Activated T-cell treated with anti-CD3 and anti-CD28 coated beads for 1 hour (primary cell): ENCODE measurements at places on chromosomes 11 and 22.

- no peak for DNase-seq
Measured at GRCh38 chr11:94790661-94791180, 22.6 kb downstream of the AMOTL1 start.

DNA sequence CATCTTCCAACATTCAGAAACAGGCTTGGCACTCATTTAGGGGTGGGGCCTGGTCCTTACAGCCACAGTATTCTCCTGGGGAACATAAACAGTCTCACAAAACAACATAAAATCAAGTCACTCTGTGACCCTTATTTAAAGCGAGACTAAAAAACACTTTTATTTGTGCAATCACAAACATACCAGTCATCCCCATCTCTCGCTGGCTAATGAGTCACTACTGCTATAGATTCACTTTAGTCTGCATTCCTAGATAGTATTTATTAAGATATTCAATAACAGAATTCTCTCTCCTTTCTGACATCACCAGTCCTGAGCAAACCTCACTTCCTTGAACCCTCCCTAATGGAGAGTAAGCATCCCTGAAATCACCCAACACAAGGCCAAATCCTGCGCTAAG is 68.0 kb downstream of the ZBTB44 start:
- no peak for DNase-seq

DNA sequence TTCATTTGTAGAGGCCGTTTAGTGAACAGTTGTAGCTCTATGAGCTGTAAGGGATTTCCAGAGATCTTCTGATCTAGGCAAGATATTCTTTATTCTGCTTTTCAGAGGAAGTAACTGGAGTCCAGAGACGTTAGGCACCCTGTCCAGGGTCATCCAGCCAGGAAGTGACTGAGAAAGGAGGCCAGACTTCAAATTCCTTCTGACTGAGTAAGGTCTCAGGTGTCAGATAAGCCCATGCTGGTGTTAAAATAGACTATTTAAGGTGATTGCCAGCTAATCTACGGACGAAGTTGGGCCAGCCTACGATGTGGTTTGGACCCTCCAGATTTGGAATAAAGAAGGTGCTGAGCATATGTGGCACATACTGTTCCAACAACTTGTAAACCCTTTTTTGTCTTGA is 54.6 kb downstream of the GRIK4 start:
- DNase-seq, result no peak

- DNase-seq, result no peak
Measured at GRCh38 chr11:60498853-60499252, 6.3 kb downstream of the MS4A12 start.

DNA sequence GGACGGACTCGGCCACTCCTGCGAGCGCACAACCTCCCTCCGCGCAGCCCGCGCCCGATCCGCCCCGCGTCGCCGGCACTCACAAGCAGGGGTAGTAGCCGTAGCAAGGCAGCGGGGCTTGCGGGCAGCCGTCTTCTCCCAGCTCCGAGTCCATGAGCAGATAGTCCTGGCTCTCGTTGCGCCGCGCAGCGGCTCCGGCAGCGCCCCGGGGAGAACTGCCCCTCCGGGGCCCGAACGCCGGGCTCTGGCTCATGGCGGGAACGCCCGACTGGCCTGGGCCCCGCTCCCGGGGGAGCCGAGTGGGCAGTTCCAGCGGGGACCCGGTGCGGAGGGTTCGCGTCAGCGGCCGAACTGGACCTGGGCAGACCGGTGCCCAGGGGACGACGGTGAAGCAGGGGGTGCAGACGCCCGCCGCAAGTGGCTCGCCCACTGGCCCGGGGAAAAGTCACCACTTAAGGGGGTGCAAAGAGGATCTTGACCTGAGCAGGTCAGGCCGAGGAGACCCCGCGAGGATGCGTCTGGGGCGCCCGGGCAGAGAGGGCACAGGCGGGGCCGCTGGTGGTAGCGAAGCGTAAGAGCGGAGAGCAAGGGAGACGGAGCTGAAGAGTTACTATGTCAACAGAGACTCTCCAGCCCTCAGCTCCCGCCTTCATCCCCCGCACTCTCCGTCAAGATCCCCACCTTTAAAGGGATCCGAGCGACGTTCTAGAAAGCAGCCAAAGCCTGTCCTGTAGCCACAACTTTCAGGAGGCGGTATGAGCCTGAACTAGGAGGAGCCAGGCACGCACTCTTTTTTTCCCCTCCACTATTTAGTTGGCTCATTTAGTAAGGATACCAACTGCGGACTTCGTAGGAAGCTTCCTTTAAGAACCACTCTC is at the start of gene TRPC6:
Gene TRPC6, minus strand, starts transcription at position 757 of the 878 bp plus-strand sequence. Its CDS starts 504 bp downstream, at position 253.
- DNase-seq, result no peak

DNA sequence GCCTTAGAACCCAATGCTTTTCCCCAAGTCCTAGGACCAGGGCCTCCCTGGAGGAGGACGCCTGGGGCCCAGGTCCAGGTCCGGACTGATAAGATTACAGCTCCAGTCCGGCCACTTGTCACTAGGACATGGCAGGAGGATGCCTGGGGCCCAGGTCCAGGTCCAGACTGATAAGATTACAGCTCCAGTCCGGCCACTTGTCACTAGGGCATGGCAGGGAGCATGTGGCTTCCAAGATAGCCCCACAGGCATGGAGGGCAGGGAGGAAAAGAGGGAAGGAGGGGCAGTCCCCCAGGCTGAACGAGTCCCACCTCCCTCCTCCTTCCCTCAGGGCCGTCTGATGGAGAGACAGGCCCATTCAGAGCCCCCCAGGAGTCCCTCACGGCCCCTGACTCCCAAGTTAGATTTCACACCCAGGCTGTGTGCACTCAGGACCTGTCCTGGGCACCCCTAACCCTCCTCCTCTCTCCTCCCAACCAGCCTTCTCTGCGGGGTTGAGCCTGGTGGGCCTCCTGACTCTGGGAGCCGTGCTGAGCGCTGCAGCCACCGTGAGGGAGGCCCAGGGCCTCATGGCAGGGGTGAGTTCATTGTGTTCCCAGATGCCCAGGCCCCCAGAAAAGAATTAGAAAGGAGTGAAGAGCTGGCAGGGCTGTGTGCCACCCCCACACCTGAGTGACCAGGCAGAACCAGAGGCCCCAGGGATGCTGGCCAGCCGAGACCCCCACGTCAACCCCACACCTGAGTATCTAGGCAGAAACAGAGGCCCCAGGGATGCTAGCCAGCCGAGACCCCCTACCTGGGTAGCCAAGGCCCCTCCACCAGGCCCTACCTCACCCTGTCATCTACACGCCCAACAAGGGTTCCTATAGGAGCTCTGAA is 2.1 kb downstream of the TSPAN32 start:
- no peak for DNase-seq

DNA sequence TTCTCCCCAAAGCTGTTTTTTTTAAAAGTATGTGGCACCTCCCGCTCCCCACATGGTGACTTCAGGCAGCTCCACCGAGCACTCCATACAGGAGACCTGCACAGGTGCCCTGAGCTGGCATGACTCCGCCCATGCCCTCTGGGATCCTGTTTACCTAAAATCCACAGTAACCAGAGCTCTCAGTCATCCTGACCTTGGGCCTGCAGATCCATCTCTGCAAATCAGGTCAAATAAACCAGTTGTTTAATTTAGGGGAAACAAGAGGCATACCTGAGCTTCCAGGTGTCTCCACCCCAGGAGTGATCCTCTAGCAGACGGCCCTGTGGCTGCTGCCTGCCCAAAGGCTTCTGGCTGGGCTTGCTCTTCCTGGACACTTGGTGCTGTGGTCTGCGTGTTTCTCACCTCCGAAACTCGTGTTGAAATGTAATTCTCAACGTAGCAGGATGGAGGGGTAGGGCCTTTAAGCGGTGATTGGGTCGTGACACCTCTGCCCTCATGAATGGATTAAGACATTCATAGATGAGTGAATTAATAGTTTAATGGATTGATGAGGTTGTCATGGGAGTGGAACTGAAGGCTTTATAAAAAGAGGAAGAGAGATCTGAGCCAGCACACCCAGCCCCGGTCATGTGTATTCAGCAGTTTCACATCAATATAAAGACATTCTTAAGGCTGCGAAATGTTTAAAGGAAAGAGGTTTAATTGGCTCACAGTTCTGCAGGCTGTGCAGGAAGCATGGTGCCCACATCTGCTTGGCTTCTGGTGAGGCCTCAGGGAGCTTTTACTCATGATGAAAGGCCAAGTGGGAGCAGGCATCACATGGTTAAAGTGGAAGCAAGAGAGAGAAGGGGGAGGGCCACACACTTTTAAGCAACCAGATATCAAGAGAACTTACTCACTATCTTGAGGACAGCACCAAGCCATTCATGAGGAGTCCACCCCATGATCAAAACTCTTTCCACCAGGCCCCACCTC is 34.1 kb downstream of the LINC01488 start:
- no peak for DNase-seq

- no peak for DNase-seq
Measured at GRCh38 chr22:32605576-32605975, 131.0 kb downstream of the FBXO7 start.

GRCh38 chr11:20037396-20038153 is 122.7 kb downstream of the DBX1 start:
- no peak for DNase-seq

DNA sequence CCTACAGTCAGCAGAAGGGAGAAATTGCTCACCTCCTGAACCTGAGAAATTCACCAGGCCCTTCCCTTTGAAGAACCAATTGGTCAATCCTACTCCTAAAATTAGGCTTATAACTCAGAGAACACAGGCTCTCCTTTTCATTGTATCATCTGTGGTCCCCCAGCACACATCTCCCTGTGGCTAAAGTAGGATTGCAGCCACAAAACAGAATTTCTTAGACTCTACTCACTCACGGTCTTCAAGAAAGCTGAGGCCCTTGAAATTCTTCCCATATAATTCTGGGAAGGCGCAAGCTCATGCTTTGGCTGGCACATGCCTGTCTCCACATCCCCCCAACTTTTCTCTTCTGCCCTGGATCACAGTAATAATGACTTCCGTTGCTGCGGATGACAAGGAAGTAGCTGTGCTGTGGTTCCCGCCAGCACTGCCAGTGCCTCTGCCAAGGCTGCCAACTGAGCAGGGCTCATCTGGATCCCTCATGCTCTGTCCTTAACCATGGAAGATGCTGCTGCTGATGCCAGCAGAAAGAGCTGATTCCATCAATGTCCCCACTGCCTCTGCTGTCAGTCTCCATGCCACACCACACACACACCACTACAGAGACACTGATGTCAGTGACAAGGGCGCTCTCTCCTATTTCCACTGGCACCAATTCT is 200.6 kb upstream of the POU2AF2 start:
- DNase-seq, result no peak

- DNase-seq, result no peak
Measured at GRCh38 chr11:67408437-67409200, 4.7 kb downstream of the TBC1D10C start.

GRCh38 chr11:71171576-71171975 is 80.8 kb downstream of the SHANK2 start:
- DNase-seq, result no peak

- no peak for DNase-seq
Measured at GRCh38 chr11:89922195-89922660, at the start of gene TRIM49D1. Gene TRIM49D1, minus strand, starts transcription at chr11:89922245. Its CDS starts 4,535 bp downstream, at chr11:89917710.
